Effector memory CD8-positive, alpha-beta T cell (primary cell): ENCODE measurements at places on chromosomes 4 and X.

GRCh38 chrX:39260965-39261364, 459.7 kb downstream of the MID1IP1 start:
- H3K36me3 ChIP-seq = no peaks in the 10 kb centered on the region
- no peak for DNase-seq
- peaks cover 2% of the 10 kb centered on the region for H3K4me1 ChIP-seq
- H3K27me3 ChIP-seq = no peaks in the 10 kb centered on the region

DNA sequence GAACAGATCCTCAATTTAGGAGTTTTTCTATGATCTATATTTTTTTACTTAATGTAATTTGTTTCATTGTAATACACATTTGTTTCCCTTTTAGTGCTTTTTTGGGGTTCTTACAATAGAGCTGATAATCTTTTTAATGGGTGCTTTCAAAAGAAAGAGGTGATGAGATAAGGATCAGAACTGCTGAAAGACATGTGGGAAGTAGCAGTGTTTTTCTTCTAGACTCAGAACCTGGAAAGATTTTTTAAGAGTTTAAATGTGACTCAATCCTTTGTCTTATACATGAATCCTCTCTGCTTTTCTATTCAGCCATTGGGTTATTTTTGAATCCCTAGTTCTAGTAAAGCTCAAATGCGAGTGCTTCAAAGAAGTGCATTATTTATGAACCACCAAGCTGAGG, 25.6 kb downstream of the UCHL1 start:
- H3K27me3 ChIP-seq = peaks cover 5% of the 10 kb centered on the region
- no peak overlapping the region for H3K4me3 ChIP-seq
- no peaks in the 10 kb centered on the region for H3K4me1 ChIP-seq
- H3K27ac ChIP-seq = no peak overlapping the region

GRCh38 chrX:119512146-119512800, 44.0 kb downstream of the SLC25A5 start:
- DNase-seq = no peak
- H3K4me1 ChIP-seq = peaks cover 4% of the 10 kb centered on the region
- no peaks in the 10 kb centered on the region for H3K27me3 ChIP-seq
- no peak overlapping the region for H3K4me3 ChIP-seq
- H3K36me3 ChIP-seq = peaks cover 4% of the 10 kb centered on the region
- no peak overlapping the region for H3K27ac ChIP-seq

DNA sequence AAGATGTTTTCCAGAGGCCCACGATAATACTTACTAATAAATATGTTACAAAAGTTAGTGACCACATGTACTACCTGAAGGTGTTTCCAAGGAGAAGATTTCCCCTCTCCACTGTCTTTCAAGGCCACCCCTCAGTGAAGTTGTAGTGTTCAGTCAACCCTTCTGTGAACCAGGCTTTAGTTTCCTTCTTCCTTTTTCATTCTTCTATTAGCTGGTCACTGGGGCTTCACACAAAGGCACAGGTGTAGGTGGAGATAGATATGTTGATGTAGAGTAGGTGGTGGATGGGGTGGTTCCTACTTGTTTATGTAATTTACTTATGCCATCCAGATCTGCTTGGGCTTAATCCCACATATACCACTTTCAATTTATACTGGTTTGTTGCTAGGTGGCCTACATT, 43.3 kb upstream of the ADAM29 start:
- no peaks in the 10 kb centered on the region for H3K27me3 ChIP-seq
- H3K27ac ChIP-seq = no peak overlapping the region
- H3K4me3 ChIP-seq = no peak overlapping the region
- H3K4me1 ChIP-seq = no peaks in the 10 kb centered on the region
- H3K36me3 ChIP-seq = no peaks in the 10 kb centered on the region

- peaks cover 13% of the 10 kb centered on the region for H3K4me1 ChIP-seq
- no peak overlapping the region for H3K4me3 ChIP-seq
- H3K27ac ChIP-seq = no peak overlapping the region
- peaks cover 5% of the 10 kb centered on the region for H3K36me3 ChIP-seq
- no peaks in the 10 kb centered on the region for H3K27me3 ChIP-seq
These were observed 223.4 kb downstream of the BCOR start for GRCh38 chrX:39874202-39874816.

DNA sequence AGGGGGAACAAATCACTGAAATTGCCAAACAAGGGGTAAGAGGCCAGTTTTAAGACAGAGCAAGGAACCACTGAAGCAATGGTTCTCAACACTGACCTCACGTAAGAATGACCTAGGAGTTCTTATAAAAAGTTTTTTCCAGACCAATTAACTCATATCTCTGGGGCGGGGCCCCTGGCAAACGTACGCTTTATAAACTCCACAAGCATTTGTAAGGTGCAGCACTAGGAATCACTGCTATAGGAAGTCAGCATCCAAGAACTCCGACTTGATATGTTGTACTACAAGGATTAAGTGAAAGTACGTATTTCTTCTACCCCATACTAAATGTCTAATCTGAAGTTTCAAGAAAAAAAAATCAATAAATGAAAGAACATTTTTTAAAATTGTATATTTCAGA, 269.9 kb downstream of the RCHY1 start:
- H3K27ac ChIP-seq = no peak overlapping the region
- peaks cover 4% of the 10 kb centered on the region for H3K36me3 ChIP-seq
- H3K4me1 ChIP-seq = no peaks in the 10 kb centered on the region

GRCh38 chr4:159269116-159269515, 166.2 kb downstream of the RAPGEF2 start:
- peaks cover 6% of the 10 kb centered on the region for H3K4me1 ChIP-seq
- H3K4me3 ChIP-seq = no peak overlapping the region
- peaks cover 5% of the 10 kb centered on the region for H3K36me3 ChIP-seq
- H3K27ac ChIP-seq = no peak overlapping the region
- no peaks in the 10 kb centered on the region for H3K27me3 ChIP-seq

DNA sequence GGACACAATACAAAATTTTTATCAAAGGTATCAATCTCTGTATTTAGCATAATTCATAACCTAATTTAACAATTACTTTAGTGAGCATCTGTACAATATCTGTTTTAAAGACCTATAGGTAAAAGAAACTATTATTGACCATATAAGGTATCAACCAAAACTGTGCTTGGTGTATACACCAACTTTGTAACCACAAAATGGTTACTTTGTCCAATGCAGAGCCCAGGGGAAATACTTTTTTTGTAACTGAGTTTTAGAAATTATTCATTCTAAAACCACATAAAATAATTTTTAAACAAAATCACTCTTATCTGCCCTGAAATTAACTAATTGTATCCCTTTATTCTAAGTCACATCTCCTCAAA, 5.0 kb downstream of the CXXC4 start:
- H3K4me3 ChIP-seq = no peak overlapping the region
- H3K36me3 ChIP-seq = peaks cover 8% of the 10 kb centered on the region
- DNase-seq = no peak
- no peak overlapping the region for H3K27ac ChIP-seq
- peaks cover under 1% of the 10 kb centered on the region for H3K27me3 ChIP-seq
- H3K4me1 ChIP-seq = peaks cover 19% of the 10 kb centered on the region

DNA sequence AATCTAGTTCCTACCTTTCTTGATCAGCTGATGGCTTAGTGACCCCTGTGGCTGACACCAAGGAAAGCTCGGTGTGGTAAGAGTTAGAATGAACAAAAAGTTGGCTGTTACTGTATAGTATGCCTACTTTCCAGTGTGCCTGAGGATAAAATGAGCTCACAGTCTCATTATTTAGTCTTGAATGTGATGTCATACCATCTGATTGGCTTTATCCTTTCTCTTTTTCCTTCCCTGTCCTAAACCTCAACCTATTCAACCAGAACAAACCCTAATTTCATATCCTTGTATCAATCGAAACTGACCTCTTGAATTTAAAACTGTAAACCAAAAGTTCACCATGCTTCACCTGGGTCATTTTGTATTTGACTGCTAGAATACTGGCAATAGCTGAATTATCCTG, 156.4 kb downstream of the PPARGC1A start:
- no peak overlapping the region for H3K27ac ChIP-seq
- H3K4me1 ChIP-seq = no peaks in the 10 kb centered on the region
- DNase-seq = no peak
- H3K4me3 ChIP-seq = no peak overlapping the region

GRCh38 chr4:2852481-2852921, 8.9 kb downstream of the ADD1 start:
- H3K36me3 ChIP-seq = peaks cover 27% of the 10 kb centered on the region
- no peak for DNase-seq
- H3K4me1 ChIP-seq = peaks cover 61% of the 10 kb centered on the region
- H3K27me3 ChIP-seq = no peaks in the 10 kb centered on the region

- no peak overlapping the region for H3K4me3 ChIP-seq
- no peak for DNase-seq
- H3K4me1 ChIP-seq = no peaks in the 10 kb centered on the region
- peaks cover 33% of the 10 kb centered on the region for H3K27me3 ChIP-seq
These were observed 36.9 kb downstream of the CCDC158 start for GRCh38 chr4:76384052-76384451.
